ENCODE measurements at places on chromosomes 7 and 10.

DNA sequence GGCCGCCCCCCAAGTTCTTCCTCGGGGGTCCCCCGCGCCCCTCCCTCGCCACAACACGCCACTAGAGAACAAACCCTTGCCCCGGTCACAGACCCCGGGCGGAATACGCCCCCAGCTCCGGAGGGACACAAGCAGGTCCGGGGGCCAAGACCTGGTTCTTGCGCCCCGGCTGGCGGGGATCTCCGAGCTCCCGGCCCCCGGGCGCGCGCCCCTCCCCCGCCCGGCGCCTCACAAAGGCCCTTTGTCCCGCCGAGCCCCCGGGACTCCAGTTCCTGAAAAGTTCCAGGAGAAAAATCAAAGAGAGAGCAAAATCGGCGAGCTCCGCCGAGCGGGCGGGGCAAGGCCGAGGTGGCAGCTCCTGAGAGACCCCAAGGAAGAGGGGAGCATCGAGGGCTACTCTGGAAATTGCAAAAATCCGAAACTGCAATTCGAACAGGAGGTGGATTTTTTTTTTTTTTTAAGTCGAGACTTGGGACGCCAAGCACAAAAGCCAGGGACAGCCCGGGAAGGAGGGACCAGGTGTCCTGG is 4.0 kb downstream of the TNRC18 start:
- H3K27me3 ChIP-seq: no peaks in the 10 kb centered on the region
- no peak for DNase-seq
- peak overlapping the region; percentile 86 for H3K4me3 ChIP-seq
- H3K36me3 ChIP-seq: peaks cover 5% of the 10 kb centered on the region
- peak overlapping the region; percentile 98 for H3K27ac ChIP-seq
- peaks cover 33% of the 10 kb centered on the region for H3K4me1 ChIP-seq

- DNase-seq: no peak
- H3K4me1 ChIP-seq: no peaks in the 10 kb centered on the region
- H3K27me3 ChIP-seq: no peaks in the 10 kb centered on the region
Measured at GRCh38 chr10:78129211-78129610, 95.5 kb downstream of the RPS24 start.

GRCh38 chr7:39749177-39749576 is 125.8 kb downstream of the RALA start:
- DNase-seq: no peak
- H3K4me3 ChIP-seq: no peak overlapping the region
- no peaks in the 10 kb centered on the region for H3K27me3 ChIP-seq
- H3K27ac ChIP-seq: no peak overlapping the region

DNA sequence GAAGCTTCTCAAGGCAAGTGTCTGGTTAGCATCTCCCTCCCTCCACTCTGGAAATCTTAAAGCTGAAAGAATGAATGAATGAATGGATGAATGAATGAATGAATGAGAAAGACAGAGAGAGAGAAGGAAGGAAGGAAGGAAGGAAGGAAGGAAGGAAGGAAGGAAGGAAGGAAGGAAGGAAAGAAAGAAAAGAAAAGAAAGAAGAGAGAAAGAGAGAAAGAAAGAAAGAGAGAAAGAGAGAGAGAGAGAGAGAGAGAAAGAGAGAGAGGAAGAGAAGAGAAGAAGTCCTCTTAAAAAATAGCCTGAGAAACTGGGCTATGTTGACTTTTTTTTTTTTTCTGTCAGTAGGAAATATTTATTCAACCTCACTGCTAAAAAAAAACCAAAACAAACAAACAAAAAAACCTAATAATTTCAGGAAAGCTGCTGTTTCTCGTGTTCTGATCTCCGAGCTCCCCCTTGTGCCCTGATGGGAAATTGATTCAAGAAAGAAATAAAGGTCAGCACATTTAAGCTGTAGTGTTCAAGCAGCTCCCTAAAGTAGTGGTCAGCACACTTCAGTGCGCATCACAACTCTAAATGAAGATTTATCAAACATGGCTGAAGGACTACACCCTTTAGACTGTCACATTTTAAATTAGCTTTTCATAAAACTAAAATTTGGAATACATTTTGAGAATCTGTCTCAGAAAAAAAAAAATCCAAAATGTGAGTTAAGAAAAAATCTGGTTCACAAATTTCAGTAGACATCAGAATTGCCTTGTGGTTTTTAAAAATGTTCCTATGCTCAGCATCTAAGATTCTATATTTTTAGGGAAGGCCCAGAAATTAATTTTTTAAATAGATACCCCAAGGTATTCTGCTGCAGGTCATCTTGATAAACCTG is 154.3 kb downstream of the ELAPOR2 start:
- H3K36me3 ChIP-seq: peaks cover 7% of the 10 kb centered on the region
- no peaks in the 10 kb centered on the region for H3K27me3 ChIP-seq
- H3K4me1 ChIP-seq: peaks cover 7% of the 10 kb centered on the region
- no peak overlapping the region for H3K27ac ChIP-seq

DNA sequence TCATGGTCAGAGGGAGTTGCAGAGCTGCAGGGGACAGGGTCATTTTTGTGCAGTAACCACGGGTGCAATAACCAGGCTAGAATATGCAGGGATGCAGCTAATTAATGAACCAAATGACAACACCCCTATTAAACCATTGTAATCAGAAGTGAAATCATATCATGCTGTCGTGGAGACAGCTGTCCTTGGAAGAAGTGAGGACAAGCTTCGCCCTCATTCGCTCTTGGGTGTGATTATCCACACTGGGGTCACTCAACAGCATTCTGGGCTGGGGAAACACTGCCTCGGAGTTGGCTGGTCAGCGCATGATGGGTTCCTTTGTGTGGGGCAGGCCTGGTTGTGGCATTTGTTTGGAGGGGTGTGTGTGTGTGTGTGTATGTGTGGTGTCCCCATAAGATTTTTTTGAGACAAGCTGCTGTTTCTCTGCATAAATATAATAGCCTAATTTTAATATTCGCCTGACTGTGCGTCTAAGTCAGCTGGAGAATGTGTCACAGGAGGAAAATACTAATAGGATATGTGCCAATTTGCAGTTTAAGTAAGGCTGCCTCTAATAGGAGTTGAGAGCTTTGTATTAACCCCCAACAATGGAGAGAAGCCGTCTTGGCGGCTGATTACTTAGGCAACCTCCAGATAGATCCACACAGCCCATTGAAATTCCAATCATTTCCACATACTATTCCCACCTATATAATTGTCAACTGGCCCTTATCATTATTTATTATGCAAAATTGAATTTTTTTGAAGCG is 149.4 kb downstream of the DNAJB6 start:
- no peak overlapping the region for H3K27ac ChIP-seq
- no peak for DNase-seq
- no peak overlapping the region for H3K4me3 ChIP-seq
- no peaks in the 10 kb centered on the region for H3K4me1 ChIP-seq
- peaks cover 7% of the 10 kb centered on the region for H3K27me3 ChIP-seq
- H3K36me3 ChIP-seq: no peaks in the 10 kb centered on the region

- no peak overlapping the region for H3K4me3 ChIP-seq
- peaks cover 13% of the 10 kb centered on the region for H3K4me1 ChIP-seq
Measured at GRCh38 chr7:100372256-100372655, 1.0 kb upstream of the PILRA start.

GRCh38 chr7:35828817-35829216 is 28.0 kb downstream of the SEPTIN7 start:
- H3K36me3 ChIP-seq: peaks cover 10% of the 10 kb centered on the region
- H3K27me3 ChIP-seq: no peaks in the 10 kb centered on the region
- no peak overlapping the region for H3K4me3 ChIP-seq
- no peak for DNase-seq
- peak overlapping the region; percentile 8 for H3K27ac ChIP-seq
- H3K4me1 ChIP-seq: peaks cover 37% of the 10 kb centered on the region

- no peak overlapping the region for H3K27ac ChIP-seq
- H3K4me3 ChIP-seq: peak overlapping the region; percentile 60
- H3K27me3 ChIP-seq: peaks cover 1% of the 10 kb centered on the region
Measured at GRCh38 chr7:90455163-90456030, 14.0 kb upstream of the PTTG1IP2 start.

DNA sequence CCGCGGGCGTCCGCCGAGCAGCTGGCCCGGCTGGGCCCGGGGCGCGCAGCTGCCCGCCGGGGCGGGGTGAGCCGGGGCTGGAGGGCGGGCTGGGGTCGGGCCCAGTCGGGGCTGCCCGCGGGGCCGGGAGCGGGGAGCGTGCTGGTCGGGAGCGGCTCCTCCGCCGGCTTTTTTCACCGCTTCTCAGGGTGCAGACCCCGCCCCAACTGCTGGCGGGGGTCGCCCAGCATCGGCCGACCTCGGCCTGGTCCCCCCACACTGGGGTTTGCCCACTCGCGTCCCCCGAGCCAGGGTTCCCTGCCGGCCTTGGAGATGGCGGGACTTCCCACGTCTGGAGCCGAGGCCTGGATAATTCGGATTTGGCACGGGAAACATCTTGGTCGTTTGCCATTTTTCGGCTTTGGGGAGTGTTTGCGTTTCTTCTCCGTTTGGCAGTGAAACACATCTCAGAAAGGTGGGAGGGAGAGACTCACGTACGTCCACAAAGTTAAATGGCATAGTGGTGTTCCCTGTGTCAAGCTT is 432 bp downstream of the TMEM248 start:
- no peak for DNase-seq
- H3K4me3 ChIP-seq: peak overlapping the region; percentile 81
- no peaks in the 10 kb centered on the region for H3K27me3 ChIP-seq
- peaks cover 5% of the 10 kb centered on the region for H3K36me3 ChIP-seq
- H3K4me1 ChIP-seq: peaks cover 16% of the 10 kb centered on the region
- H3K27ac ChIP-seq: peak overlapping the region; percentile 96

DNA sequence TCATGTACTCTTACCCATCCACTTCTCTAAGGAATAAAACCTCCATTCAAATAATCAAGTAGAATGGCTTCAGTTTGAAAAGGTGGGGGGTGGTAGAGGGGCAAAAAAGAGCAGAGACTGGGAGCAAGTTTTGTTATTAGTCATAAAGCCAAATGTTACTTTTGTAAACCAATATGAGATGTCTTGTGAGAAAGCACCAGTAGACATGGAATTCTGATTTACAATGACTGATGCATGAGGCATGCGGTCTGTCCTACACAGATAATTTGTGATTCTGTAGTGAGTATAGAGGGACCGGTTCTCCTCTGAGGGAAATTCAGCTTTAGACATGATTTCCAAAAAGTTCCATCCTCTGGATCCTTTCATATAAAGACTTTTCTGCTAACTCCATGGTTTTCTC is 12.9 kb upstream of the ABCA13 start:
- peaks cover 16% of the 10 kb centered on the region for H3K27me3 ChIP-seq
- H3K4me3 ChIP-seq: no peak overlapping the region
- H3K27ac ChIP-seq: no peak overlapping the region
- H3K36me3 ChIP-seq: peaks cover 2% of the 10 kb centered on the region

- DNase-seq: no peak
- H3K27ac ChIP-seq: no peak overlapping the region
- H3K4me3 ChIP-seq: no peak overlapping the region
- no peaks in the 10 kb centered on the region for H3K27me3 ChIP-seq
Measured at GRCh38 chr7:80467069-80467468, 44.8 kb downstream of the GNAT3 start.

DNA sequence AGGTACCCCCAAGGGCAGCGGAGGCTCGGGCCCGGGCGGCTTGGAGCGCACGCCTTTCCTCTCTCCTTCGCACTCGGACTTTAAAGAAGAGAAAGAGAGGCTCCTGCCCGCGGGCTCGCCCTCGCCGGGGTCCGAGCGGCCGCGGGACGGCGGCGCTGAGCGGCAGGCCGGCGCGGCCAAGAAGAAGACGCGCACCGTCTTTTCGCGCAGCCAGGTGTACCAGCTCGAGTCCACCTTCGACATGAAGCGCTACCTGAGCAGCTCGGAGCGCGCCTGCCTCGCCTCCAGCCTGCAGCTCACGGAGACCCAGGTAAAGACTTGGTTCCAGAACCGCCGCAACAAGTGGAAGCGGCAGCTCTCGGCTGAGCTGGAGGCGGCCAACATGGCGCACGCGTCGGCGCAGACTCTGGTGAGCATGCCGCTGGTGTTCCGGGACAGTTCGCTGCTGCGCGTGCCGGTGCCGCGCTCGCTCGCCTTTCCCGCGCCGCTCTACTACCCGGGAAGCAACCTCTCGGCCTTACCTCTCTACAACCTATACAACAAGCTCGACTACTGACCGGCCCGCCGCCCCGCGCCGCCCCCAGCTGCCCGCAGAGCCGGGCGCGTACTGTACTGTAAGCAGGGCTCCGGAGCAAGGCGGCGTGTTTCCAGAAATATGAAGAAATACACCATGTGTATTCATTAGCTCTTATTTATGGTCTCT is 1.8 kb downstream of the HMX2 start:
- no peaks in the 10 kb centered on the region for H3K36me3 ChIP-seq
- H3K27ac ChIP-seq: no peak overlapping the region
- peaks cover 22% of the 10 kb centered on the region for H3K4me1 ChIP-seq
- DNase-seq: peak; percentile 59
- H3K27me3 ChIP-seq: peaks cover 88% of the 10 kb centered on the region
- peak overlapping the region; percentile 63 for H3K4me3 ChIP-seq

GRCh38 chr7:101173752-101174244 is 6.3 kb downstream of the NAT16 start:
- H3K4me1 ChIP-seq: peaks cover 16% of the 10 kb centered on the region
- H3K27ac ChIP-seq: no peak overlapping the region
- no peak overlapping the region for H3K4me3 ChIP-seq
- no peak for DNase-seq
- H3K36me3 ChIP-seq: no peaks in the 10 kb centered on the region

DNA sequence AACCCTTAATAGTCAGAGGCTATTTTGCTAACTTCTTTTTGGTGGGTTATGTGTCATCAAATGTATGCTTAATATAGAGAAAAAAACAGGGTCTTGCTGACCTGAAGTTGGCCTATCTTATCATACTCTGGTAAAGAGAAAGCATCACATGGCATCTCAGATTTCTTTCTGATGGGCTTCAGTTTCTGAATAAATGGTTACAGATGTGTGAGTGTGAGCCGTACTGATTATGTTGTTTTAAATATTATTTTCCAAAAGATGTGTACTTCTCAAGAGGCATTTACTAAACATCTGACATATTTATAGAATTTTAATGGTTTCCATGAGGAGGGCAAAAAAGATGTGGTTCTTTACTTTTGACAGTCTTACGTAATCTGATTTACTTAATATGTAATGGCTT is 28.4 kb downstream of the BBS9 start:
- H3K4me1 ChIP-seq: peaks cover 12% of the 10 kb centered on the region
- peaks cover 20% of the 10 kb centered on the region for H3K36me3 ChIP-seq
- H3K4me3 ChIP-seq: no peak overlapping the region
- H3K27me3 ChIP-seq: no peaks in the 10 kb centered on the region
- DNase-seq: no peak
- H3K27ac ChIP-seq: peak overlapping the region; percentile 67

DNA sequence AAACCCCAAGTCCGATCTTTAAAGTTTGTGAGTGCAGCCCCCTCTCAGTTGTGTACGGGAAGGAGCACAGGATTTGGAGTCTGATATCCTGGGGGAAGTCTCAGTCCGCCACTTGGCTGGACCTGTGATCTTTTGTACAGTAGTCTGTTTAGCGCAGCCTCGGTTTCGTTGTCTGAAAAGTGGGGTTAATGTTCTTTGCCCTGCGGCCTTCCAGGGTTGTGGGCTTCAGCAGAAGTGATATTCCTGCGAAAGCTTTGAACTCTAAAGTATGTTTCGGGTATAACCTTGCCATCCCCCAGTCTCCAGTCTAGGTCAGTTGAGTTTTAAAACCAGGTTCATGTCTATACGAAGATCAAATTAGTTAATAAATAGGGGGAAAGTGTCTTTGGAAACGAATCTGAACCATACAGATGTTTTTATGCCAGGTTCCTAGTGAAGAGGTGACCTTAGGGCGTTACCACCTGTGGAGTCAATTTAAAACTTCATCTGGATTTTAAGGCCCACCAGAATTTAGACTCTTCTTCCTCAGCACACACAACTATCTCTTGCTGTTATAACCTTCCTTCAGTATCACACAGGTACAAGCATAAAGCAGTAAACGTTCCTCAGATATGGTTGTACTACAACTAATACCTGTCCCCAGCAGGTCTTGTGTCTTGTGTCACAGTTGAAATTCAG is 904 bp downstream of the R3HCC1L start:
- DNase-seq: no peak
- H3K4me1 ChIP-seq: peaks cover 35% of the 10 kb centered on the region
- H3K36me3 ChIP-seq: peaks cover 5% of the 10 kb centered on the region
- peak overlapping the region; percentile 87 for H3K4me3 ChIP-seq
- peak overlapping the region; percentile 80 for H3K27ac ChIP-seq
- no peaks in the 10 kb centered on the region for H3K27me3 ChIP-seq
